ENCODE measurements at places on chromosomes 3 and 15.

- DNase-seq = no peak
These were observed 113.3 kb downstream of the SMAD6 start for GRCh38 chr15:66815318-66815717.

DNA sequence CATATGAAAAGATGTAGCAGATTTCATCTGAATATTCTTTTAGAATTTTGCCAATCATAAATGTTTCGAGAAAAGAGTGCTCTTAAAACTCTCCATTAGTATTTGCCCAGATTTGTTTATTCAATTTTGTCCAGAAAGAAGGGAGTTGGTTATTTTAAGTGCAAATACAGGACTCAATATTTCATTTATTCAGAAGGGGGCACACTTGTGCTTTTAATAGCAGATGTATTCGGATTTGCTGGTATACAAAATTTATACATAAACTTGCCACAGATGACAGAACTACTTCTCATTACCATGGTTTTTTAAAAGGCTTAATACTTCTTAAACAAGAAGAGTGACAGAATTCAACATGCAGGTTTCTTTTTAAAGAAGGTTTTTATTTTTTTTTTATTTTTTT is 69.8 kb upstream of the GRM7 start:
- DNase-seq = no peak

GRCh38 chr3:174218016-174218415 is 641.1 kb upstream of the NAALADL2 start:
- DNase-seq = no peak

GRCh38 chr3:105304487-105304886 is 62.2 kb upstream of the ALCAM start:
- no peak for DNase-seq

GRCh38 chr3:141610939-141611338 is 124.1 kb downstream of the RASA2 start:
- DNase-seq = no peak

DNA sequence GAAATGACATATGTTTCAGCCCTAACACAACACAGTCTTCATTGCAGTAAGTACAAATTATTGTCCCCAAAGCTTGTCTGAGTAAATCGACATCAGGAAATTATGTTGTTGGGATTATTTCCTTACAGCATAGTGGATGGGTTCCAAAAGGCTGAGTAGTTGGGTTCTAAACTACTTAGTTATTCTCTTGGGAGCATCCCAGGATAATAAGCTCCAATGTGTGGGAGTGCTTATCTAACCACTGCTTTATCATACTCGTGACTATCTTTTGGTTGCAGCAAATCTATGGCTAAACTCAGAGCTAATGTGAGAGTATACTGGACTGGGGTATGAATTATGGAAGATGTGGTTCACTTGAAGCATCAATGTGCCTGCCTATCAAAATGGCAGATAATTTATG is 128.5 kb downstream of the RBMS3 start:
- DNase-seq = no peak

GRCh38 chr3:23629181-23629894 is 176.4 kb upstream of the UBE2E1 start:
- peak; percentile 73 for DNase-seq

GRCh38 chr3:45646051-45646585 is 43.1 kb upstream of the SACM1L start:
- no peak for DNase-seq

DNA sequence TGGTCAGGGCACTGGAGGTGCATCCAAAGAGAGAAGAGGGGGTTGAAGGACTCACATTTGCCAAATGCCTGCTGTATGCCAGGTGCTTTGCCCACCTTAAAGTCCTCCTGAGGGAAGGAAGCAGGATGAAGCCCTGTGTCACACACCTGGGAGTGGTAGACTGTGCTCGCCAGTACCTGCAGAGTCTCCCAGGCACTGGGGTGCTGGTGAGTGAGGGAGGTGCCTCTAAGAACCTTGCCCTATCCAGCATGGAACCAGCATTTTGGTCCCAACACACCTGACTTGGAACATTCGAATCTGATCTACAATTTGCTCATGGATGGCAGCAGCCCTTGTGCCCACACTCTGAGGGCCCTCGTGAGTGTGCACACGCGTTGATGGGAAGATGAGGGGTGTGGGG is 76.7 kb downstream of the SEC22A start:
- no peak for DNase-seq

DNA sequence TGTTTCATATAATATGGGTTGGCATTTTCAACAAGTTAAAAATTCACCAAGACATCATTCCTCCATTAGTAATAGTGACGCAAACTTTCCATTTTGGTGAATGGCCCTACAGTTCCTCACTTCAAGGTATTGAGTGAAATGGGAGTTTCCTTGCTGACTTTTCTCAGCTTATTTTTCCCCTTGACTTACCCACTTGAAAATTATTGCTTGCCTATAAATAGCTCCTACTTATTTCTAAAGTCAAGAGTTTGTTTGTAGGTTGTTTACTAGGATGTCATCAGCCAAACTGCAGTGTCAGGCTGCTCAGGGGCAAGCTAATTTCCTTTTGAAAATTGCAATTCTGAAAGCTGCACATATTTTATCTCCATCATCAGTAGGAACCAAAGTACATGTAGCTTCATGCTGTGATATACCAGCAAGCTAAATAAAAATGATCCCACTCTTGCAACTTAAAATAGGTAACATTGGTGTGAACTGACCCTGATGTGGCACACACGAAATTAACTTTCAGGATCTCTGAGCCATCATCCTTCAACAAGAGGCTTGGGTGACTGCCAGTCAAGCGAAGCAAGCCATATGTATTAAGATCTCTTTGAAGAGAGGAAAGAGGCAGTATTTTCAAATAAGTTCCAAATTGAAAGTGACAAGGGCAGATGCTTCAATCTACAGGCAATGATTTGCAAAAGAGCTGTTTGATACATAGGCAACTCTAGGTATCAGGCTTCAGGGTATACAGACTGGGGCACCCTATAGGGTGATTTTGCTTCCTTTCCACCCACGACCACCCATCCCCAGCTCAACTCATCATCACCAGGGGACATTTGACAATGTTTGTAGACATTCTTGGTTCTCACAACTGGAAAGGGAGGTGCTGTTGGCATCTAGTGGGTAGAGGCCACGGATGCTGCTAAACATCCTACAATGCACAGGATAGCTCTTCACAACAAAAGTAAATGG is 66.8 kb upstream of the RASGRP1 start:
- DNase-seq = no peak

GRCh38 chr15:70440416-70441138 is 322.8 kb downstream of the UACA start:
- DNase-seq = no peak

DNA sequence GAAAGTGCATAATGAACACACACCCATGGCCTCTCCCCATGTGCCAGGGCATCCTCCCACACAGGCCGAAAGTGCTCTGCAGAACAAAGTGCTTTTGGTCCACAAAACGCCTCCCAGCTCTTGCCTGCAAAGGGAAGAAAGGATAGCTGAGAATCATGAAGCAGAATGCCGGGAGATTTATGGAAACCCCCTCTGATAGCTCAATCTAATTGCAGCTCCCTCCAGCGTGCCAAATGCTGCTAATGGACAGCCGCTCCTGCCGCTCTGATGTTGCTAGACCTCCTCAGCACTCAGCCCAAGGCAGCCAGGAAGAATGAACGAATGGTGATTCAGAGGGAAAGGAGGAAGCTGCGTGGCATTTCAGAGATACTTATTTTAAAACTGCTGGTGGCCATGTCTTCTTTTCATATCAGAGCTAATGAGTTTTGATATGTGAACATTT is 145.3 kb downstream of the TJP1 start:
- no peak for DNase-seq

- no peak for DNase-seq
These were observed 251.9 kb upstream of the TGFBR2 start for GRCh38 chr3:30354513-30354912.

GRCh38 chr3:140332131-140332530 is 345.7 kb upstream of the TRIM42 start:
- no peak for DNase-seq

- DNase-seq = no peak
These were observed 96.4 kb upstream of the SLCO2A1 start for GRCh38 chr3:134126153-134126552.

GRCh38 chr3:80338366-80338765 is 570.6 kb upstream of the ROBO1 start:
- DNase-seq = no peak

DNA sequence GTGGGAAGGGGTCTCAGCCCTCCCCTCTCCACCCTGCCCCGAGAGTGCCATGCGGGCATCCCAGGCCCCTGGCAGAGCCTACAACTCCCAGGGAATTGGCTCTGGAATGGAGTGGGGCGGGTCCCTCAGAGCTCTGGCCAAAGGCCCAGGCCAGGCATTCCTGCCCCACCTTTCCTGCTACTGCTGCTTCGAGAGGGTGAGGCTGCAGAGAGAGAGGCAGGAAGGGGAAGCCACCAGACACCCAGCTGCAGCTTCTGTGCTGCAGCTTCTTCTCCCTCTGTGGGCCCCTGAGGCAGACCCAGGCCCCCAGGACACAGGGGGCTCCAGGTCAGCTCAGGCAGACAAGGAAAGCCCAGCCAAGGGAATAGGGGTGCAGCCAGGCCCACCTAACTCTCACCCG is 2.7 kb downstream of the ALS2CL start:
- DNase-seq = no peak

GRCh38 chr3:149941946-149942345 is 28.7 kb downstream of the PFN2 start:
- no peak for DNase-seq

GRCh38 chr3:195151866-195152541 is 119.0 kb downstream of the XXYLT1 start:
- DNase-seq = peak; percentile 14

GRCh38 chr3:160472344-160472743 is 22.8 kb upstream of the TRIM59 start:
- no peak for DNase-seq

GRCh38 chr3:98567666-98568270 is 25.6 kb downstream of the CPOX start:
- no peak for DNase-seq

- no peak for DNase-seq
These were observed 13.6 kb upstream of the CSK start for GRCh38 chr15:74768099-74768770.

- peak; percentile 51 for DNase-seq
These were observed 878.0 kb downstream of the PDCD6IP start for GRCh38 chr3:34676436-34676835.

- no peak for DNase-seq
These were observed 458.1 kb downstream of the TBL1XR1 start for GRCh38 chr3:176739159-176739558.

DNA sequence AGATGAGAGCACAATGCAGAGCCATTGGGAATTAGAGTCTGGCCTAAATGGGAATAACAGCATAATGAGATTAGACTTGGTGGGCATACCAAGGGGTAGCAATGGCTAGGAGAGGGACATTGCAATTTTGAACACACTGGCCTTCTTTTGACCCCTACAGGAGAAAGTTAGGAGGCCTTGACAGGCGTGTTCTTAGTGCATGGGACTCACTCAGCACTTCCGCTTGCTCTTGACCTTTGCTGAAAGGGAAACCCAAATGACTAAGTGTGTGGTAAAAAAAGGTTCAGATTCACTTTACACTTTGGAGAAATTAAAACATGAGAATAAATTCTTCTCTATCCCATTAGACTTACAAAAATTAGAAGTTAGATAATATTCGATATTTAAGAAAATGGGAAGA is 317.4 kb downstream of the DIPK2A start:
- DNase-seq = no peak

GRCh38 chr3:122794483-122794778 is 438 bp upstream of the SLC49A4 start:
- DNase-seq = no peak

DNA sequence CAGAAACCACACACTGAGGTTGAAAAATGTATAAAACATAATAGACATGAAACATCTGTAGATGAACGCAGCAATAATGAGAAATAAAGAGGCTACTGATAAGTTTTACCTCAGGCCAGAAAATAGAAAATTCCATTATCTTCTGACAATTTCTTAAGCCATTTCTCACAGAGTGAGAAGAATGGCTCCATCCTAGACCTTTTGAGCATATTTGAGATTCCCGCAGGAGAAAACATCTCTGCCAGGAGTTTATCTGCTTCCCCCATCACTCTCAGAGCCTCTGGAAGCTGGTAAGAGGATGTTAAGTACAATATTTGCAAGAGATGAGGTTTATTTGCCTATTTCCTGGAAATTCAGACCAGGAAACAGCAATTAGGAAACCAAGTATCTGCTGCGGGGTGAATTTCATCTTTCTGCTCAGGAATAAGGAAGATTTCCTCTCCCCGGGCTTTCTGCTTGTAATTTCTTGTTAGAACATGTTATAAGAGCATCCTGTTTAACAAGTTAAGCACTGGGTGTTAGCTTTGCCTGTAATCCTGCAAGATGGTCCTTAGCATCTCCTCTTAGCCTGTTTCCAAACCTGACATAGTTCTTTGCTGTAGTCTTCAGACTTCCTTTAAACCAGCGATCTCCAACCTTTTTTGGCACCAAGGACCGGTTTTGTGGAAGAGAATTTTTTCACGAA is 54.8 kb downstream of the ATP13A4 start:
- no peak for DNase-seq

- no peak for DNase-seq
These were observed 51.8 kb downstream of the RNF111 start for GRCh38 chr15:59039225-59039624.

DNA sequence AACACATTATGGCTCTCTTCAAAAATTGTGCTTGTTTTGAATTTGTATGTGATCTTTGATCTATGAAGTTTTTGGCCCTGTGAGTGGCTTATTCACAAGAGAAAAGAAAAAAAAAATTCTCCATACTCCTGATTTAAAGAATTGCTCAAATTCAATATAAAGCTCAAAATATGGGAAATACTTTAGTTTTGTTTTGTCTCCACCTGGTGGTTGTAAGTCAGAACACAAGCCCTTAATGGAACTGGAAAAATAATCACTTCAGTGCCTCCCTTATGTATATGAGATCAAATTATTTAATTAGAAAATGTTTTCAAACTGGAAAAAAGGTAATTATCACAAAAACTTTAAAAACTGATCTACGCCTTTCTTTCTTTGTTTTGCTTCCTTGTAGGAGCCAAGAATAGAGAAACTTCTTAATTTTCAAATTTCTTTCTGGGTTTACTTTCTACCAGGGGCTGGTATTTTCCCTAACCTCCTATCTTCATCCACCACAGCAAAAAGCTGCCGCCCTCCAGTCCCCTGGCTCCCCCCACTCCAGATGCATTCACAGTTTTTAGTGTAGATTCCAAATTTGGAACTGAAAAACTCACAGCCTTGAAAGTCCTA is 50.6 kb downstream of the SERP1 start:
- DNase-seq = peak; percentile 36

GRCh38 chr3:188978421-188979171 is 193.2 kb upstream of the TPRG1 start:
- no peak for DNase-seq

- DNase-seq = no peak
These were observed 58.8 kb downstream of the TBC1D5 start for GRCh38 chr3:17683542-17684207.

All from HS-27A (cell line).